ENCODE measurements at places on chromosomes 7 and 10.

- DNase-seq: no peak
Observed at GRCh38 chr7:108650467-108650866, 80.8 kb downstream of the DNAJB9 start.

DNA sequence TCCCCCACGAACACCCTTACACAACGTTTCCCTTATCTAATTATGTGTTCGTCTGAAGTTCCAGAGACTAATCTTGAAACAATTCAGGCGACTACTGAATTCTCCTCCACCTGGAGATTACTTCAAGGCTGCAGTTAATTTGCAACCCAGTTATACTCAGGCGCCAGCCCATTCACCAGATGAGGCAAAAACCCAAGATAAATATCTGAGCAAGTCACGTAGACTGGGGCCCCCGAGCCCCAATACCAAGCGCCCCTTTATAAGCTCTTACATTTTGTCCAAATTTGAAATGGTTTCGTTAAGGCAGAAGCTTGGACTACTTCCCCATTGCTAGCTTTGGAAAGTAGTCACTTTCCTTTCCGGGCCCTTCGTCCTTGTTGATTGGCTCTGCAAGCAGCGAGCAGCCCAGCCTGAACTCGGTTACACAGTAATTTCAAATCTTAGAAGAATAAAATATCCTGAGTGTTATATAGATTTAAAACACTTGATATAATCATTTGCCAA, 1.2 kb downstream of the TPK1 start:
- peak; percentile 45 for DNase-seq

- no peak for DNase-seq
Observed at GRCh38 chr10:34717429-34717828, 97.7 kb downstream of the PARD3 start.

GRCh38 chr10:51832652-51833383, 133.4 kb upstream of the CSTF2T start:
- DNase-seq: no peak

DNA sequence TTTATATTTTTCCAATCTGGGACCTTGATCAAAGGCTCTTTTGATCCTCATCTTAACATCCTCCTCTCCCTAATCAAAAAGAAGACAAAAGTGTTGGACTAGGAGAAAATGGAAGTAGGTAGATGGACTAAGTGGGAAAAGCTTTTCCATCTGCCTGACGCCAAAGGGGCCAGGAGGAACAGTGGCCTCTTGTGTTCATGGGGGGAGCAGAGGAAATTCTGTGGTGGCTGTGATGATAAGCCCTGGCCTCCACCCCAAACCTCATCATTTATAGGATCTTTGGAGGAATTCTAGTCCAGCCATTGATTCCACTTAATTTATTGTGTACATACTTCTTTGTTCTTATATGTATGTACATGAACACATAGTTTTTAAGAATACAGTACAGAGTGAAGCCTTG, 21.7 kb downstream of the ZNF365 start:
- no peak for DNase-seq

DNA sequence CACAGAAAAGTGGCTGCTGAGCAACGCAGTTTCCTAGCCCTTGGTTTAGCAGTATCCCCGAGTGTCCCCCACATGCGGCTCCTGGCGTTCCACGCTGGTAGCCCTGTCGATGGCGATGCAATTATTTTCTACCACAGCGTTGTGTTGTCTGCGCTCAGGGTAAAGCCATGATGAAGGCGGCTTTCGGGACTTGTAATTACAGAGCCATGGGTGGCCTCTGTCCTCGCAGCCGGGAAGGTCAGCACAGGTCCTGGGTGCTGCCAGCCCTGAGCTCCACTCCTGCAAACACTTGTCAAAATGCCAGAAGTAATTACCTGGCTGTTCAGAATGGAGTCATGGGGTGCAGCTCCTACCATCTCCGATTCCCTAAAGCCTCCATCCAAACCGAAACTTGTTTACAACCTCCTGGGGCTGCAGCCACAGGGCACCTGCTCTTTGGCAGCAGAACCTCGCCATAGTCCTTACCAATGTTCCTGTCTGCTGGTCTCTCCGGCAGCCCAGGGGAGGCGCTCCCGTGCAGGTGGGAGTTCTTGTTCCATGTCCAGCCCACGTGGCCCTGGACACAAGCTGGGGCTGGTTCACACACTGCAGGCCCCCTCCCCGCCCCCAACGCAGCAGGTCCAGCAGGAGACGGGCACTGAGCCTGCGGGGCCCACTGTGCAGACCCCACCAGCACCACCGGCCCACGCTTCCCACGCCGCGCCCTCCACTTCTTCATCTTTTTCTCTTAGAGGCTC, 512.6 kb downstream of the PTPRN2 start:
- DNase-seq: no peak

DNA sequence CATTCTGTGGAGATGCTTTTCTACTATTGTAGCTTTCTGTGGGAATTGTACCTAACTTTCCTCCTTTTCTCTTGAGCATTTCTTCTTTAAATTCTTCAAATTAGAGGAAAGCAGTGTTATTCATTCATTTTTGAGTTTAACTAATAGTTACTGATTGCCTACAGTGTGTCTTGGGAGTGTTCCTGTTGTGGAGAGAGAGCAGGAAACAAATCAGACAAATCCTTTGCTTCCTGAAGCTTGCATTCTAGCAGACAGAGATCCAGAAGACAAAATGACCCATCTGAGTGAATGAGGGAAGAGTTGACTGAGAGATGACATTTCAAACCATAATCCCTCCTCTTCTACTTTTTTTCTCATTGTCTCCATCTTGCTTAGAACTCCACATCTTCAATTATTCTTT, 170.4 kb downstream of the SUGCT start:
- DNase-seq: no peak

DNA sequence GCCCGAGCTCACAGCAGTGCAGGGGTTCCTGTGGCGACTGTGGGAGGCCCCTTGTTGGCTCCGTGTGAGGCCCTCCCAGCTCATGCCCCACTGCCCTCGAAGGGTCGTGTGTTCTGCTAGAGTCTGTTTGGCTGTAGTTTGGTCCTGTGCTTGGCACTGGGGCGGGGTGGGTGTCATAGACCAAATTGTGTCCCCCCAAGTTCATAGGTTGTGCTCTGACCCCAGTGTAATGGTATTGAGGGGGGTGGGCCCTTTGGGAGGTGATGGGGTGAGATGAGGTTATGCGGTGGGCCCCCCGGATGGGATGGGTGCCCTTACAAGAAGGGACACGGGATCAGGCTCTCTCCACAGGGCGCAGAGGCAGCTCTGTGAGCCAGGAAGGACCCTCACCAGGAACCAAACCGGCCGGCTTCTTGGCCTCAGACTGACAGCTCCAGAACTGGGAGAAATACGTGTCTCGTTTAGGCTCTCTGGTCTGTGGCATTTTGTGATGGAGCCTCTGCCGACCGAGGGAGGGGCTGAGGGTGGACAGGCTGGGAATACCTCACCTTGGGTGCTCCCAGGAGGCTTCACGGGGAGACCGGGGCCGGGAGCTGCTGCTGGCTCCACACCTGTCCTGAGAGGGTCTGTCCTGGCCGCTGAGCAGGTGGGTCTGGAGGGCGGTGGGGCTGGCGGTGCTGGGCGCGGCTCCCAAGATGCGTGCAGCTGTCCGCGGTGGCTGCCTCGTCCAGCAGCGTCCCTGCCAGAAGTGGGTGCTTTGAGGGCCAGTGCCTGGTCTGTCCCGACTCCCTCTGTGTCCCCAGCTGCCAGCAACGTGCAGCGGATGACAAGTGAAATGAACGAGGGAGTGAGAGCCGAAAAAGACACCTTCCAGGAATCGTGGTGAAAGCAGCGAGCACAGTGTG, 89.4 kb downstream of the INPP5A start:
- no peak for DNase-seq

GRCh38 chr10:44963772-44964633, 4.4 kb downstream of the RASSF4 start:
- DNase-seq: no peak

DNA sequence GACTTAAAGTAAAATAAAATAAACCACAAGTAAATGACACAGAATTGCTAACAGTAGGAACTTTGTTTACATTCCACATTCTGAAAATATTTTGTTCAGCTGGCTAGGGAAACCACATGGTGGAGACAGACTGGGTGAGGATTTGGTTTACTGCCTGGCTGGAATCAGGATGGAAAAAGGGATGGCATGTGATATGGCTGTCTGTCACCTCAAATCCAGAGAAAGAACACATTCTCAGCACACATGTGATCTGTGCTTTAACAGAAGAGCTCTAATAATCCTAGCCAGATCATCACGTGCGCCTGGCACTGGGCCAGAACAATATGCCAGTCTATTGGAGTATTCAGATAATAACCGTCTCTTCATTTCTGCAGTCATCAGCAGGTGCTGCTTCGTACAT, 90.9 kb upstream of the PIP4K2A start:
- DNase-seq: no peak

DNA sequence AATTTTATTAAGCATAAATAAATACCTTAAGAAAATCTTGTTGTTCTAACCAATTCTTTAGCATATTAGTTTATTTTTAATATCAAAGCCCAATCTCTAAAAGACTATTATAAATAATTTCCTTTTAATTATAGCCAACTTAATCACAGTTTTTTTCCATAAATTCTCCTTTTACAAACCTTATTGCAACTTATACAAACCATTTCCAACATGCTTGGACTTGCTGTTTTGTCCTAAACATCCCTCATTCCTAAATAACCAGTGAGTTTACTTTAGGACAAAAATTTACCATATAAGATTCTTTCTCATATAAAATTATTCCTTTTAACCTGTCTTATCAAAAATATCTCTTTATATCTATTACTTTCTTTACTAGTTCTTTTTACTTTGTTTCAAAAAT, 25.2 kb upstream of the LSM8 start:
- no peak for DNase-seq

DNA sequence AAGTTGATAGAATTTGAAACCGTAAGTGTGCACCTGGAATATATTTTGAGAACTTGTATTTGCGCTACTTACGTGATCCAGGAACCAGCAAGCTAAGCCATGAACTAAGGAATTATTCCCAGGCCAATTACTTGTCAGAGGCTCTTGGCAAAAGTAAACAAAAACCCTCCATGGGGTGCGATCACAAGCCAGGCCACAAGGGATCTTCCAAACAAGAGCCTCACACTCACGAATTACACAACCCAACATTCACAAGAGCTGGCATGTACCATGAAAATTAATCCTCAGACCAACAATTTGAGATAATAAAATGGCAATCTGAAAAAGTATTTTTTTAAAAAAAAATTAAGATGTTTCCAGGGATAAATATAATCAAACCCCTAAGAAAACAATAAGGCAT, 467.0 kb upstream of the AKR1E2 start:
- no peak for DNase-seq

GRCh38 chr7:20276705-20277472, 53.8 kb upstream of the ITGB8 start:
- no peak for DNase-seq

GRCh38 chr10:114708717-114709335, 50.8 kb upstream of the ABLIM1 start:
- DNase-seq: no peak

DNA sequence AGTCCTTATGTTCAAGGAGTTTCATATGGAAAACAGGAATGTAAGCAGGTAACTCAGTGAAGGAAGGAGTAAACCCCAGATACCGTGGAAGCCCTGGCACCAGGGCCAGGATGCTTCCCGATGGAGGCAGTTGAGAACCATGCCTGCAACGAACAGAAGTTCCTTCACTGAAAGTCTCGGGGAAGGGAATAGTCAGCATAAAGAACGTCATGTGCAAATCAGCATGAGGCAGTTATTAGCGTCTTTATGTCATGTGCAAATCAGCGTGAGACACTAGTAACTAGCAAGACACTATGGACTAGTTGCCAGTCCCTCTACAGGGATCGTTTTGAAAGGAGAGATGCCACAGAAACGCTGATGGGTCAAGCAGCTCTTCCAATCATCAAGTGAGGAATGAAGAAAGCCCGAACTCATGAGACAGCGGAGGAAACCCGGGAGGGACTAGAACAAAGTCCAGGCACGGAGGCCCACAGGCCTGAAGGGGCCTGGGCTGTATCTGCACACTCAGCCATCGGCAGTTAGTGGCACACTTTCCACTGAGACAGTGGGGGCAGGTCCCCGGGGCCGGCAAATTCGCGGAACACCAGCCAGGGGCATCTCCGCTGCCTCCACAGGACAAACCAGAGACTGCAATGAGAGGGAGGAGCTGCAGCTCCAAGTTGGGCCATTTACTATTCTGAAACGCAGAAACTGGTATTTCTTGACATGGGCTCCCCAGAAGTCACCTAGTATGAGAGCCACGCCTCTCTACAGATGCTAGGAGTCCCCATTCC, 109.6 kb downstream of the SFMBT2 start:
- DNase-seq: peak; percentile 18

- DNase-seq: no peak
Observed at GRCh38 chr7:35487841-35488240, 207.1 kb downstream of the HERPUD2 start.

- no peak for DNase-seq
Observed at GRCh38 chr7:113652501-113652900, 266.3 kb downstream of the PPP1R3A start.

GRCh38 chr7:22179442-22179879, 177.5 kb downstream of the RAPGEF5 start:
- no peak for DNase-seq

DNA sequence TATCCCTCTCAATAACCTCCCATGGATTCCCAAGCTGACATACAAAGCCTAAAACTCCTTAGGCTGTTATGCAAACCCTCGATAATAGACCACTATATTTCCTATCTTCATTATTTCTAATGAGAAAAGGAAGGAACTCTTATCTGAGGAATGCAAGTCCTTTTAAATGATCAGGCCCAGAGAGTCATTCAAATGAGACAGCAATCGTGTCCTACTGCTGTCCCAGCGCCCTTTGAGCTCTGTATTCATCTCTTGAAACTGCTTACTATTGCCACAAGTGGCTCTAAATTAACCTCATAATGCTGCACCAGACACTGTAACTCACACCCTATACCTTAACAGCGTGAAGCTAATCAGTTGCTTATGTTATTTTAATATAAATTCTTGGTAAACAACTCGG, 182.1 kb upstream of the NAMPT start:
- no peak for DNase-seq

DNA sequence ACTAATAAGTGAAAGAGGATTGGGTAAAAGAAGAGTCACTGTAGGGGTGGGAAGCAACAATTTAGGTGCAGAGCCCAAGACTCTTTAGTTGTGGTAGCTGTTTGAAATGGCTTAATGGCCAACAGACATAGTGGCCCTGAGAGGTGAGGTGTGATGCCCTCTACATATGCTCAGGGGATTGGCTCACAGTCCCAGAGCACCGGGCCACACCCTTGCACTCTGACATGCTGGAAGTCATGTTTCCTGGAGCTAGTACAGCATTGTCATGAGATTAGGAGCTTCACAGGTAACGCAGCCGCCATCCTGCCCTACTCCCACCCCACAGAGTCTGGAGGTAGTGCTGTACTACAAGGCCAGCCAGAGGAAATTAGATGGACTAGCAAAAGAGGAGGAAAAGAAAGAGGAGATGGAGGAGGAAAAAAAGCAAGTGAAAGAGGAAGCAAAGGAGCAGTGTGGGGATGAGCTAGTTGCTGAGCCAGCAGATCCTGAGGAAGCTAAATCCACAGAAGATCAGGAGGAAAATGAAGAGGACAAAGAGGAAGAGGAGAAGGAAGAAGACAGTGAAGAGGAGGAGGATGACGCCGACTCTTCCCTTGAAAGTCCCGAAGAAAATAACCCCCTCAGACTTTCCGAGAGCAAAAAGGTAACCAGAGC, 14.8 kb upstream of the FLNC start:
- no peak for DNase-seq
